ENCODE measurements at places on chromosomes 16 and 17. TPM values are rescaled to one million over a fixed set of nuclear protein-coding genes. Genes with fewer than 3 reads are reported as not detected.
A peak's percentile ranks its signal among the peaks of the same experiment; 100 is the strongest.

Gene KRTAP9-8
- not detected for total RNA-seq

GRCh38 chr16:54912720-54913119 lies 17.9 kb upstream of the IRX5 start:
- peaks cover 34% of the 10 kb centered on the region for H3K36me3 ChIP-seq
- no peak overlapping the region for H3K4me3 ChIP-seq
- DNase-seq, result no peak
- no peaks in the 10 kb centered on the region for H3K27me3 ChIP-seq
- H3K4me1 ChIP-seq, result no peaks in the 10 kb centered on the region

- no peak overlapping the region for H3K27ac ChIP-seq
- no peaks in the 10 kb centered on the region for H3K27me3 ChIP-seq
- H3K4me1 ChIP-seq, result peaks cover 2% of the 10 kb centered on the region
- DNase-seq, result peak; percentile 57
- H3K36me3 ChIP-seq, result no peaks in the 10 kb centered on the region
Measured at GRCh38 chr16:78298986-78299385, 199.5 kb downstream of the WWOX start.

GRCh38 chr17:58254803-58255202 lies 16.4 kb downstream of the LPO start:
- H3K4me3 ChIP-seq, result no peak overlapping the region
- H3K36me3 ChIP-seq, result no peaks in the 10 kb centered on the region
- H3K4me1 ChIP-seq, result no peaks in the 10 kb centered on the region

DNA sequence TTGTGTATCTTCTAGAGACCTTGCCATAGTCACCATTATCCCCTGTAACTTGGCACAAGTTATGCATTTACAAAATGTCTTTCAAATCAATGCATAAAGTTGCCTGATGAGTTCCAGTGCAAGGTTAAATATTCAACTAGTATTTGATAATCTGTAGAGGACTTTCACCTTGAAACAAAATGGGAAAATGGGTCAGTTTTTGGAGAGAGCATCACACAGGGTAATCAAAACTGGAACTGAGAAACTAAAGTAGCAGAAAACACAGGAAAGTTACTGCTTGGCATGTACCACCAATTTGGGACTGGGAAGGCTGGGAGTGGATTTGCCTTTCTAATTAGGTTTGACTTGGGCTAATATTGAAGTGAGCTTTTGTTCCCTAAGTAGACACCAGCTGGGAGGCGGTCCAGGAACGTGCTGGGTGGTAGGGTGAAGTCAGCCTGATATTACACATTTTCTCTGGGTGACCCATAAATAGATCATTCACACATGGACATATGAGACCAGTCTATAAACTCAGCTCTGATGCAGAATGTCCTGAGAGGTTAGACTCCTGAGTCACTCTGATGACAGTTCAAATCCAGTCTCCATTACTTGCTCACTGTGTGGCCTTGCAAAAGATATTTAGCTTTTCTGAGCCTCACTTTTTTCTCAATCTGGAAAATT lies 152.3 kb downstream of the PCTP start:
- H3K4me3 ChIP-seq, result no peak overlapping the region
- no peaks in the 10 kb centered on the region for H3K4me1 ChIP-seq
- no peak for DNase-seq
- H3K36me3 ChIP-seq, result no peaks in the 10 kb centered on the region
- H3K27me3 ChIP-seq, result no peaks in the 10 kb centered on the region

Data from endodermal cell (in vitro differentiated cells).